ENCODE measurements at places on chromosomes 6 and 20. TPM values are rescaled to one million over a fixed set of nuclear protein-coding genes. Genes with fewer than 3 reads are reported as not detected.

CST7 gene
- total RNA-seq: not detected

CLPSL2 gene
- total RNA-seq: not detected

DNA sequence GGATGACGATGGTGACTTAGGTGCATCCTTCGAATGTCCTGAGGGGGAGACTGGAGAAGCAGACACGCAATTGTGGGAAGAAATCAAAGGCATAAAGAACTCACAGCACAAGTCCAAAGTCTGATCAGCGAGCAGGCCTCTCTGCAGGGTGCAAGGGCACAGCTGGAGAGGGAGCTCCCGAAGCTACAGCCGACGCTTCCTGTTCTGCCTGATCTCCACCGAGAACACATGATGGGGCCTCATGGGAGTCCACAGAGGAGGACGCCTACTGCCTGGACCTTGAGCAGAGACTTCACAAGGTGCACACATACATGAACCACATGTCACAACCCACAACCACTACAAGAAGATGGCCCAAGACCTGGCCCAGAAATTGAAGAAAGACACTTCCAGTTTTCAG is 51.4 kb downstream of the RIN2 start:
- no peak for DNase-seq

DNA sequence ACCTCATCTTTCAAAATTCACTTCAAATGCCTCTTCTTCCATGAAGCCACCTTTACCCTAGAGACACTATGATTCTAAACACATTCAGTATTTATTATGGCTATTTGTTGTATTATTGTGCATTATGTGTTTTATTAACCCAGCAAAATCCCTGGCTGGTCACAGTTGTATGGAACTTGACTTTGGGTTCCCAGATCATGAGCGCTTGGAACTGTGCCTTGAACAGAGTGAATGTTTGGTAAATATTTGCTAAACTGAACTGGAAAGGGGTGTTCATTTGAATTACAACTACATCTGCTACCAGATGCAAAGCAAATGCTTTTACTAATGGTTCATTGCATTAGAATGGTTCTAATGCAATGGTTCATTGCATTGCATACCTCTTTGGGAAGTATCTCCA is 259.8 kb downstream of the PKHD1 start:
- no peak for DNase-seq

GRCh38 chr6:108597572-108598304 is 37.0 kb downstream of the FOXO3 start:
- peak; percentile 38 for DNase-seq

DNA sequence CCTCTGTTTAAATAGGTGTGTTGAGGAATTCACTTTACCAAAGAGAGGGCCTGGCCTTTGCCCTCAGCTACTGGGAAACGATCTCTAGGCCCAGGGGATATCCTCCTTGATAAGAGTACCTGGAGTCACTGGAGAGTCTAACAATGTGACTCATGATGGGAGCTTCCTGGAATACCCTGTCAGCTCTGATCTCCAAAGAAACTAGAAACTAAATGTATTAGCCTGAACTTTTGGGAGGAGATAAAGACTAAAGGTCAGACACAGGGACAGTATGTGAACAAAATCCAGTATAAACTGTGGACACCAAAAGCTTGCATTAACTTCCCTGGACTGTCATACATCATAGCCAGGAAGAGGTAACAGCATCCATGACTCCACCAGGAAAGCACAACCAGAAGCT is 148.5 kb downstream of the RNGTT start:
- DNase-seq: no peak

DNA sequence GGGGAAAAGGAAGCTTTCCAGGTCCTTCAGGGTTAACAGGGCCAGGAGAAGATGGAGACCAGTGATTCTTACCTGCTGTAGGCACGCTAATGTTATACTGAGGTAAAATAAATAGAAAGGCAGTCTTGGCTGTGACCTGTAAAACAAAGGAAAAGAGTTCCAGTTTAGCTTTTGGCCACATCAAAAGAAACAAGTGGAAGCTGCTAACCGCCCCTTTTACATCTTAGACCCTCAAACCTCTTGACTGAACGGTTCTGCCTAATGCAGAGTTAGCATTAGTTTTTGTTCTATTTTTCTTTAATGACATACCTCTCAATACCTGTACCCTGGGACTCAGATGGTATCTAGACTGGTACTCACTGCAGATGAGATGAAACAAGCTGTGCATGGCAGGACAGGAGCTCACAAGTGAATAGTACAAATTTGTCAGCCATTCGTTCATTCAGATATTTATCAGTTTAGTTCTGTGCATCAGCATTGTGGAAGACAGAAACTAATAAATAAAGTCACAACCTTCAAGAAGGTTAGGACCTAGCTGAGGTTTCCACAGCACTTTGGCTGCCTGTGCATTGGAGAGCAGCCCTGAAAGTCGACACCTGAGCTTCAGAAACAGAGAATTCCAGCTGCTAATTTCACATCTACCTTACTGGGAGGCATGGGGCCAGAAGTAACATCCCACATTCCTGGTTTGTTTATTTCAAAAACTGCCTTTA is 41.0 kb downstream of the TRAM2 start:
- no peak for DNase-seq
